Brain microvascular endothelial cell (primary cell): ENCODE measurements at places on chromosomes 3 and 15.

DNA sequence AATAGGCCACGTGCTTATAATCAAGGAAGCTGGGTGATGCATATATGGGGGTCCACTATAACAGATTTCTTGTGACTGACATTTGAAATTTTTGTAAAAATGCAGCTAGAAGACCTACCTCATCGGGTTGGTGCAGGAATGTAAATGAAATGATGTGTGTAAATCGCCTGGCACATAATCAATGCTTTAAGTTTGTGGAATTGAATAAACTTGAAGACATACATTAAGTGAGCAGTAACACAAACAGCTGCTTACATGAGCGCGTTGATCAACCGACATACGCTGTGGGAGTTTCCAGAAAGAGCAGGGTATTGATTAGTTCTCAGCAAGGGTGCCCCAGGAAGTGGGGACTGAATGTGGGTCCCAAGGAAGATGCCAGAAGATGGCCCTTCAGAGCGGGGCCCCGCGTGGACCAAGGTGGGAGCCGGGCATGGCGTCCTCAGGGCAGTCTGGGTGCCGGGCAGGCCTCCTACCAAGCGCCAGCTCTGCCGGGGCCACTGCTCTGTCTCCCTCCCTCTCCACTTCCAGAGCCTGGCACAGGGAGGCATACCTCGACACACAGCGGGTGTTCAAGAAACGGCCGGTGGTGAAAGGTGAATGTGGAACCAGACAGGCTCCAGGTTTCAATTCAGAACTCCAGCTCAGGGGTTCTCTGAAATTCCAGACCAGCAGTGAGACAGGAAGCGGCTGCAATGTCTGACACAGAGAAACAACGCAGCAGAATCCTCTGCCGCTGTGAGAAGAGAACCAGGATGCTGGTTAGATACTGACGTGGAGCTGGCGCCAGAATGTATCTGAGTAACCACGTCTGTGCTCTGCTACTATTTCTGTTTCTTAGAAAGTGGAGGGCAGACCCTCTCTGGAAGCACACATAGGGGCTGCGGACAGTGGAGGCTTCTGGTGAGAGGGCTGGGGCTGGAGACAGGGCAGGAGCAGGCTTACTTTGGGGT lies 12.6 kb downstream of the BFSP2 start:
- peak; percentile 77 for DNase-seq

- DNase-seq = no peak
Measured at GRCh38 chr3:37116998-37117397, 57.4 kb downstream of the LRRFIP2 start.

DNA sequence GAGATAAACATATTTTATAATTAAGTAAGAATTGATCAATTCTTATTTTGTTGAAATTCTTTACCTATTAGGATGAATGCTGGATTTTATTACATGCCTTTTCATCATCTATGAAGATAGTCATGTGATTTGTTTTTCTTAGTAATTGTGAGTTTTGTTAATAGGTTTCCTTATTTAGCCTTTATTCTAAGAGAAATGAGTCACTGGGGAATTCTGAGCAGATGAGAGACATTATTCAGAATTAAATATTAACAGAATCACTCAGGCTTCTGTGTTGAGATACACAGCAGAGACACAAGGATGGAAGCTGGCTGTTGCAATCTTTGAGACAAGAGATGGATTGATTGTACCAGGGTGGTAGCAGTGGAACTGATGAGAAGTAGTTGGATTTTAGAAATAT lies 7.4 kb upstream of the ANO10 start:
- DNase-seq = no peak

- no peak for DNase-seq
Measured at GRCh38 chr3:169402672-169403360, 260.7 kb downstream of the MECOM start.

DNA sequence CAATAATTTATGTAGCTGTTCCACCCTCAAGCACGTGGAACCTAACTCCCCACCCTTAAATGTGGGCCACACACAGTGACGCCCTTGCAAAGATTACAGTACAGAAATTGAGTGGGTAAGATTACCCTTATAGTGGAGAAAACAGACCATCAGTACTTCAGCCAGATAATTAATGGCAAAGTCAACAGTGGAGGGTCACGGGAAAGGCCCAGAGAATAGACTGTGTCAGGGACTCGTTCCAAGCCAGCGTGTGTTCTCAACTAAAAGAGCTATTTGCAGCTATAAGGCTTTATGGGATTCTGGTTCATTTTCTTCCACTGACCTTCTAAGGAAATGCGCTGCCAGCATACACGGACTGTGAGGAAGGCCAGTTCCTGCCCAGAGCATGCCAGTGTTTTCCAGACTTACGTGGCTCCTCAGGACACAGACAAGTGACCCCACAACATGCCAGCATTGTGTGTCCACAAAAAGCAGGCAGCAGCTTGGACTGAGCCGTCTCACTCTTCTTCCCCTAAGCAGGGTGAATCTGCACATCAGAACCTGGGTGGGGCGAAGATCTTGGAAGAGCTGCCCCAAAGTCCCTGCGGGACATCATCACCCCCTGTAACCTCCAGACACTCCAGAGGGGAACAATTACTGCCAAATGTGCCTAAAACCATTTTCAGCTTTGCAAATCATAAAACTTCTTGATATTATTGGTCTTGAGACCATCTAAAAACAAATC lies 428.5 kb downstream of the OCA2 start:
- DNase-seq = no peak

DNA sequence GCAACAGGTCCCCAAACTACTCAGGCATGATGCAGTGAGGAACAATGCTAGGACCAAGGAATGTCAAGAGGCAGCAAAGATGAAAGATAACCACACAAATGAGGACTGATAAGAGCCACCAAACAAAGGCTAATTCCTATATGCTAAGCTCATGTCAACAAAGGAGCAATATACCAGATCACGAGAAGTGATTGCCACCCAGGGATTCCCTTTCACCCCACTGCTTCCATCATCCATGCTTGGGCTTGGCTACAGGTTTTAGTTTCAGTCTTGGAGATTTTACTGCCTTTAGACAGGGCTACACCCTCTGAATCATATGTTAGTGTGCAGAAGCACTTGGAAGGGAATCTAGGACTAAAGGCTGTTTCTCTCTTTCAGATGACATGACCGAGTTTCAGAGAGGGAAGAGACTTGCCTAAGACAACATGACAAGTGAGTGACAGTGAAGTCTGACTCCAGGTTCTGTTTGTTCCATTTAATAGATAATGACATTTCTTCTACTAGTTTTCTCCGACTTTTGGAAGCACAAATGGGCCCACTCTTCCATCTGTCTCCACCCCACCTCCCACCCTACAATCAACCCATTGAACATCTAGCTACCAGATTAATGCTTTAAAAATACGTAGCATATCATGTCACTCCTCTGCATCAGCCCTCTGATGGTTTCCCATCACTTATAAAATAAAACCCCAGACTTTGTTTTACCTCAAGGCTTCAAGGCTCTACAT lies 173.5 kb upstream of the LRRN1 start:
- no peak for DNase-seq

DNA sequence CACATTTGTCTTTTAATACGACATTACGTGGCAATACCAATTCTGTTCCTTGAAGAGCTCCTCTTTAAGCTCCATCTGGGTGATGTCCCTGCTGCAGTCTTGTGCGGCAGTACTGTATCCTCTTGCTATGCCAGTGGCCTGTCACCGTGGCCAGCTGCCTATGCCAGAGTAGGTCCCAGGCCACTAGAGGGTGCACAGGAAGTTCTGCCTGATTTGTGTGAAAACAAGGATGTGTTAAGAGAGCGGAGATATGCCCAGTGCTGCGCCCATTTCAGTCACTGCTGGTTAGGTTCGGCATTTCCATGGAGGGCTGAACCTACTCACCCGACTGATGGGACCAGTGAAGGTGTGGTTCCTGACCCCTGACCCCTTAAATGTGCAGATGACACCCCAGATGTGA lies 25.2 kb downstream of the NIPA1 start:
- no peak for DNase-seq

DNA sequence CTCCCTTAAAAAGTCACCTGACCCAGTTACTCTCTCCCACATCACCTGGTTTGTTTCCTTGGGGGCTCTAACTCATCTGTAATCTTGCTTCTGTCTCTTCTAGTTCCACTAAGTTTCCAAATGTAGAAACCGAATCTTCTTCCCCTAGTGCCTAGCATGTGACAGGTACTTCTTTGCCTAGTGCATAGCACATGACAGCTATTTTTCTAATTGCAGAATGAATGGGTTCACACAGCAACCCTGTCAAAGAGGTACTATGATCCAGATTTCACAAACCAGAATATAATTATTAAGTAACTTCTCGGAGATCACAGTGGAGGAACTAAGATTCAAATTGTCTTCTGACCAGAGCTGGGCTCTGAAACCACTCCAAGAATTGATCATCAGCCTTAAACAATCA lies 7.4 kb downstream of the DPH3 start:
- no peak for DNase-seq

DNA sequence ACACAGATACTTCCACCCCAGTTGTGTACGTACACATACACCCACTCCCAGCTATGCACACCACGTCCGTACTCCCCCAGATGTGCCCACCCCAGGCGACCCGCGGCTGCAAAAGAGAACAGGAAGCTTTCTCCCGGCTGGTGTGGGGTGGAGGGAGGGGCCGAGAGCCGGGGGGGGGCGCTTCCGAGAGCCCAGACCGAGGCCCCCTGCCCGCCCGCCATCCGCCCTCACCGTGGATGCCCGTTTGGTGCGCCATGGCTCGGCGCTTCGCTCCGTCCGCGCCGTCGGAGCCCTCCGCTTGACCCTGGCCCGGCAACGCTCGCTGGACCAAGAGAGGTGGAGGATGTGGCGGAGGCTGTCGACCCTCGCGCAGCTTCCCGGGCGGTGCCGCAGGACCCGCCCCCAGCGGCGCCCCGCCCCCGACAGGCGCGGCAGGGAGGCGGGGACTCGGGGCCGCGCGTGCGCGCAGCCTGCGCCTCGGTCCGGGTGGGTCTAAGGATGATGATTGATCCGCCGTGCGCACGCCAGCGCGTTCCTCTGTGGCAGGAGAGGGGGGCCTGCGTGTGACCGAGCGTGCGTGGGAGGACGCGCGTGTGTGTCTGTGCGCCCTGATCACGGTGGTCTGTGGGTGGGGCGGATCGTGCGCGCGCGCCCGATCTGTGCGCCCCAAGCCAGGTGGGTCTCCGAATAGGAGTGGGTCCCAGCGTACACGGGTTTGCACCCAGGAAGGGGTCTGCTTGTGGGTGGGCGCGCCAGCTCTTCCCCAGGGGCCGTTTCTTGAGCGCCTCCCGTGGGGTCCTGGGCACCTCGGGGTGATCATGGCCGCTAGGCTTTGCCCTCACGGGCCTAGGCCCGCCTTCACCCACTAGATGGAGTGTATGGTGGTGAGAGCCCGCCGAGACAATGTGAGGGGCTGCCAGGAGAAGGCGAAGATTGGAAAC lies at the start of gene TWF2:
Gene TWF2 (minus strand): TSS at position 398 of the 941 bp plus-strand sequence. CDS start 142 bp downstream, at position 256.
- DNase-seq = peak; percentile 54

- DNase-seq = peak; percentile 89
Measured at GRCh38 chr3:157127831-157128767, 31.8 kb downstream of the CCNL1 start.

DNA sequence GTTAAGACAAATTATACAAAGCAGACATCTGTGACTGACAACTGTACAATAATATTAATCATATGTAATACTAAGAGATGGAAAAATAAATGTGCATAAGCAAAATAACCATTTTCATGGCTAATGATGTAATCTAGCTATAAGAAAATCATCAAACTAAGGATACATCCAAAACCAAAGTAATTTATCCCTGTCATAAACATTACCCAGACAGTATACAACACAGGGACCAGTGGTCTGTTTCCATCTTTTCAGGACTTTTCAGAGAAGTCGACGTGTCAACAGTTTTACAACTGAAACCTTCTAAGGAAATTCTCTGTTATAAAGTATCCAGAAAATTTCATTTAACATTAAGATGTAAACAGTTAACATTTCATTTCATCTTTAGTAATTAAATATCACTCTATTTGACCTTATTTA lies 11.0 kb downstream of the THBS1 start:
- DNase-seq = no peak

DNA sequence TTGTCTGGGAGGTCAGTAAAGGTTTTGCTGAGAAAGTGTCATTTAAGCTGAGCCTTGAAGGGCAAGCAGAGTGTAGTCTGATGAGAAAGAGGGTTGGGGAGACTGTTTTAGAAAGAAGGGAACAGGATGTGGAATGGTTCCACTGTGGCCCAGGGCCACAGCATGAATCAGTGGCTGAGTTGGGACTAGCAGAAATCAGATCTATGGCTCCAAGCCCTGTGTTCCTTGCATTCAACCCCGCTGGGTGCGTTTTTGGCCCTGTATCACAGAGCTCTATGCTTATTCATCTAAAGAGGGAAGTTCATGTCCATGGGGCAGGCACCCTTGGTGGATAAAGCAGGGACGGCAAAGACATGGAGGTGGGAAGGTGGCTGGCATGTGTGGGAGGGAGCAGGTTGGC lies 151.3 kb downstream of the CACNA1D start:
- DNase-seq = no peak

- no peak for DNase-seq
Measured at GRCh38 chr3:192090586-192090985, 629.6 kb downstream of the PYDC2 start.

GRCh38 chr15:91723959-91724358 lies 129.5 kb upstream of the SLCO3A1 start:
- no peak for DNase-seq

- no peak for DNase-seq
Measured at GRCh38 chr3:132638706-132639105, 20.9 kb downstream of the ACAD11 start.

DNA sequence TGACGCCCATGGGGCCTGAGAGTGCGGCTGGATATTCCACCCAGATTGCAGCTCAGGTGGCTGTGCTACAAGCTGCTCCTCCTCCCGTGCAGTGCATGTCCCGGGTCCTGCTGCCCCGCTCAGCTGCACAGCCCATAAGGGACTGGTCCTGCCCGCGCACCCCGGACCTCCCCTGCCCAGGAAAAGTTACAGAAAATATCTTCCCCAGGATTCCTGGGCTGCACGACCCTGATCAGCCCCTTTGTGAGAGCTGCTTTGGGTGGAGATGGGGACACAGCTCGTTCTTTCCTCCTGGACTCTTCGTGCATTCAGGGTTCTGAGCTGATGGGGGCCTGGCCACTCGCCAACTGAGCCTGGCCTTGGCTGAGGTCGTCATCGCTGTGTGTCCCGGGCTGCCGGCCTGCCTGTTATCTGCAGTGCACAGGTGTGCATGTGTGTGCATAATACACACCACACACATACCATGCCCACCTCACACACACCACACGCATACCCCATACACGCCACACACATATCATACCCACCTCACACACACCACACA lies 28.8 kb downstream of the APBA2 start:
- DNase-seq = no peak

GRCh38 chr3:150285601-150286000 lies 122.5 kb upstream of the TSC22D2 start:
- no peak for DNase-seq

DNA sequence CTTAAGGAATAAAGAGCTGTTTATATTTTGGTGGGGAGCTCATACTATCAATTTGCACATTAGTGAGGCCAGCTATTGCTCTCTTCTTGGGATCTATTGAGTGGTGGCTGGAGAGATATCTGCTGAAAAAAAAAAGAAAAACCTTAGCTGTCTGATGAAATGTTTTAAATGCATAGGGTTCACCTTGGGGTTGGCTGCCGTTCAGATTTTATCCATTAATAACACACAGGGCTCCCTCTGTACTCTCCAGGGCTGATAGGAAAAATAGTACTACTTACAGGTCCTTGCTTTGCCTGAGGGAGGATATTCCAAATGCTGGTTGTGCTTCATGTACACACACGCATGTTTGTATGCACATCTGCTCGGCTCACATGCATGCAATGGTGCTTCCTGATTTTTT lies 803.7 kb downstream of the MCTP2 start:
- no peak for DNase-seq

- DNase-seq = peak; percentile 6
Measured at GRCh38 chr3:20769430-20769829, 583.4 kb upstream of the SGO1 start.
